ENCODE measurements at places on chromosomes 16 and 17.

DNA sequence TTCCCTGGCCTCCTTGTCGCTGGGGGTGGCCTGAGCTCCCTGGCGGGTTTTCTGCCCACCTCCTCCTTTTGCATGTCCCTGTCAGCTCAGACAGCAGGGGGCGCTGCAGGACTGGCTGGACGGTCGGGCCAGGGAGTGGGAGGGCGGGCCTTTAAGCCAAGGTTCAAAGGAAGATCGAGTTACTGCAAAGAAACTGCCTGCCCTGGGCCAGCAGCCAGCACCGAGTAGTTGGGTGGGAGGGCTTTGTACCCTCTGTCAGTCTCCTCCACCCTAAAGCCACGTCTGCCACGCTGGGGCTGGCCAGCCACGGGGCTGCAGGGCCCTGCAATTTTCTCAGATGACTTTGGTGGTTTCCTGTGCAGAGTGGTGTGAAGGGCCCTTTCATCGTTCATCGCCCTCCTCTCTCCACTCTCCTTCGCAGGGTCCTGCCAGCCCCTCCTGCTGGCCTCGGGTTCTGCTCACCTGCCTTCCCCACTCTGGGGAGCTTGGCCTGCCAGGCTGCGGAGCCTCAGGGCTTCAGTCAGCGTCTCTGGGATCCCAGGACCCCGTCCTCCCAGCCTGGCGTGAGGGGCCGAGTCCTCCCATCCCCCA, 12.3 kb downstream of the GPR142 start:
- peak; percentile 77 for DNase-seq

DNA sequence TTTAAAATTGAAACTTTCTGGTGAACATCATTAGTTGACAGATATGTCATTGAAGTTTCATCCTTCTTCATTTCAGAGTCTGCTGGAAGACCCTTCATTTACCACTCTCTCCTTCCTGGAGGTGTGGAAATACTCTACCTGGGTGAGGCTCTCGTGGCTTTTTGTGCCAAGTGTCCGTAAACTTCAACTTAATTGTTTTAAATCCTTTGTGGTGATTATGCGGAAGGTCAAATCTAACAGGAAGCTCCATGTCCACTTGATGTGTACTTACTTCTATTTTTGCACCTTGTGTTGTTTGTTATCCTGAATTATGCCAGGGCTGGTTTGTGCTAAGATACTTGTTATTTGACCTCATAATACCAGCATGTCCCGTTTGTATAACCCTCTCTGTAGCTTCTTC, 129.2 kb downstream of the WWOX start:
- DNase-seq, result no peak

- DNase-seq, result no peak
Measured at GRCh38 chr16:11666103-11667055, 1.9 kb upstream of the SNN start.

DNA sequence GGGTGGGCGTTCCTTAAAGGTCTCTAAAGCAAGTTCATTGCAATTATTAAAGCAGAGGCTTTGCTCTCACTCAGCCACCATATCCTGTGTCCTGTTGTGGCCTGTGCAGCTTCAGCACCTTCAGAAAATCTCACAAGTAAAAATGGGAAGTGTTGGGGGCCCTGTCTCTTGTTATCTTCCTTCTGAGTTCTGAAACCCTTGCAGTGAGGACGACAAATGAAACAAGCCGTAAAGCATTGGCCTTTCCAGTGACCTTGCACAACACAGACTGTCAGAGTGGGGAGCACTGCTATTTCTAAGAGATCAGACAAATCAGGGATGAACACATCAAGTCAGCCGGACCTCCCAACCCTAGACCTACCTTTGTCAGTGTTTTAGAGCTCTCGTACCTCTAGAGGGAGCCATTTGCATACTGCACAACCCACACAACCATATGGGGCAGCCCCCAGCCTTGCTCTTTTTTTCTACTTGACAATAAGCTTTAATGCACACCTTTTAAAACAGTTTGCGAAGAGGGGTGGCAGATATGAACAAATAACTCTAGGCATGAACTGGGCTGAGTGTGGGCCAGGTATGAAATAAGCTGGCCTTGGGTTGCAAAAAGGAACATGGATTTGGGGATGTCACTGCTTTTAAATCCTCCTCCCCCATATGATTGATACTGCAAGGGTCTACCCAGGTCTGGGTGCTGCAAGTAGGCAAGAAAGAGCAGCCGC, 89.8 kb downstream of the KATNIP start:
- peak; percentile 45 for DNase-seq

DNA sequence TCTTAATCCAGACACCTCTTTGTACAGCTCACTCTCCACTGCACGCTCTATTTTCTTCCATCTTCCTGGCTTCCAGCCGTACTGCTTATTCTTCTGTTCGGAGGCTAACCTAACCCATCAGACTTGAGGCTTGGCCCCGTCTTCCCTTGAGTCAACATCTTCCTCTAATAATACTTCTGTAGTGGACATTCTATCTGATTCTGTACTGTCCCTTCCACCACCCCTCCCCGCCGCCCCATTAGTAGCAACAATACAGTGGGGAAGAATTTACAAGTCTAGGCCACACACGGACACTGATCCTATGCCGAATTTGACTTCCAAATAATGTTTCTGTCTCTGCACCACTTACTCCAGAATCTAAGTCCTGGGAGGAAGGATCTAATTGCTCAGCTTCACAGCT, 86.0 kb upstream of the TNRC6A start:
- no peak for DNase-seq

DNA sequence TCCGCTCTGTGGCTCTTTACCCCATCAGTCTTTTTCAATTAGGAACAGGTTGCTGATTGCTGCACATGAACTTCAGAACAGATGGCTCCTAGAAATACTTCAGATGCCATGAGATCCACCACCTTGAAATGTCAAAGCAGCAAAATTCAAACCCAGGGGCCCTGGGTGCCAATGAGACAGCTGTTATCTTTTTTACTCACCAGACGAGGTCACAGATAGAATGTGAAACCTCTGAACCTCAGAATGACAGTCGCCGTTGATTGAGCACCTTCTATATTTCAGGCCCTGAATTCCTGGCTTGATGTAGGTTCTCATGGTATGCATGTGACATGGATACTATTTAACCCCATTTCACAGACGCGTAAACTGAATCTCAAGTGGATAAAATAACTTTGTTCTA, 63.0 kb downstream of the MAF start:
- DNase-seq, result no peak

DNA sequence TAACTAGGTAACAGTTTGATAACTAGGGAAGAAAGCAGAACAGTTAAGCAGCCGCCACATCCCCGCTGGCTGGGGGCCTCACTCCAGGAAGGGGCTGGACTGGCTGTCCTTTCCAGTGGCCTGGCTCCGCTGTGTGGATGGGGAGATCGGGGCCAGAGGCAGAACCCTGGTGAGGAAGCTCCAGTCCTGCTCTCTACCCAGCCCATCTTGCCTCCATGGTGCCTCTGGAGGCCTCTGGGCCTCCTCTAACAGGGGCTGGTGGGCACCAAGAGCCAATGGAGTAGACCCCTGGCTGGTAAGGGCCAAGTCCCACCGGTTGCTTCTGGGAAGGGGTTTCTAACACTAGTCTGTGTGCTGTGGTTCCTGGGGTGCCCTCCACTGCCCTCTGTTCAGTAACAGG, 8.1 kb downstream of the CNP start:
- DNase-seq, result no peak

DNA sequence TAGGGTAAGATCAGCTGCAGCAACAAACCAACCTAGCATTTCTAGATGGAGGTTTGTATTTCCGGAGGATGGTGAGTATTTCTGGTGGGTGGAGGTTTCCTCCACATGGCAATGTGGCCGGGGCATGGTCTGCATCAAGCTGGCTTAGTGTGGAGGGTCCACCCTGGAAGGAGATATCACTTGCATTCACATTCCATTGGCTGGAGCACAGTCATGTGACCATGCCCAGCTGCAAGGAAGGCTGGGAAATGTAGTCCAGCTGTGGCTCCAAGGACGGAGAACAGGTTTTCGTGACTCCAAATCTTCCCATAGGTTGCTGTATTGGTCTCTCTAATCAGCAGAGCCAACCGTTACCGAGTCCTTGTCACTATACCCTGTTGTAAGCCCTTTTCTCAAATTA, 68.7 kb downstream of the RAI1 start:
- peak; percentile 55 for DNase-seq

GRCh38 chr16:386641-387156, 4.9 kb upstream of the PGAP6 start:
- DNase-seq, result no peak

DNA sequence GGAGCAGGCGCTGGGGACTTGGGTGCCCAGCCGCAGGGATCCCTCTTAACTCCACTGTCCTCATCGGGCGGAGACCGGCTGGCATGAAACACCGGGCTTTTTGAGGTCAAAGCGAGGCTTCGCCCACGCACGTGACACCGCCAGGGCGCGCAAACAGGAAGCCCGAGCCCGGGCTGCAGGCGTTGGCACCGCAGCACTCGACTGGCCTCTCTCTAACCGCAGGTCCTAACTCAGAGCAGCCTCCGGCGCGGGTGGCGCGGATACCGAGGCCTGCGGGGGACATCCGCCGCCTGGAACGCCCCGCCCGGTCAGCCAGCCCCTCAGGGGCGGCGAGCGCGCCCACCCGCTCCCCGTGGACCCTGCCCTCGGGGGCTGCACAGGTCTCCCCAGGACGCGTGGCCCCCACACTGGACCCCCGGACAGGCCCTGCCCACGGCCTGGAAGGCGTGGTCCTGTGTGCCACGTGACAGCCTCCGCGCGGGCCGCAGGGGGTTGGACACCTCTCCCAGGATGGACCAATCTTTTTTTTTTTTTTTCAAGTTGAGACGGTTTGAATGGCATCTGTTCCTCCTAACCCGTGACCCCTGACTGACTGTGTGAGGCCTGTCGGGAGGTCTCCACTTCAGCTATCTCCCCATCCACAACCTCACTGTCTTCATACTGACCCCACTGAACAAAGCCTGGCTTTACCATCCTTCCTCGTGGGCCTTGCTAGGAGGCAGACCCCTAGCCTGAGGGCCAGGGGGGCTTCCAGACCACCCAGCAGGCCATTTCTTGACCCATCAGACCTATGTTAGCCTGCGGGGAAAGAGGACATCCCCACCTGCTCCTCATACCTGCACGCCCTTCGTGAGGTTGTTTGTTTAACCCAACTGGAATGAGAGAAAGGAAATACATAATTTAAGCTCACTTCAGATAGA, 8.4 kb upstream of the SLC47A2 start:
- peak; percentile 49 for DNase-seq

DNA sequence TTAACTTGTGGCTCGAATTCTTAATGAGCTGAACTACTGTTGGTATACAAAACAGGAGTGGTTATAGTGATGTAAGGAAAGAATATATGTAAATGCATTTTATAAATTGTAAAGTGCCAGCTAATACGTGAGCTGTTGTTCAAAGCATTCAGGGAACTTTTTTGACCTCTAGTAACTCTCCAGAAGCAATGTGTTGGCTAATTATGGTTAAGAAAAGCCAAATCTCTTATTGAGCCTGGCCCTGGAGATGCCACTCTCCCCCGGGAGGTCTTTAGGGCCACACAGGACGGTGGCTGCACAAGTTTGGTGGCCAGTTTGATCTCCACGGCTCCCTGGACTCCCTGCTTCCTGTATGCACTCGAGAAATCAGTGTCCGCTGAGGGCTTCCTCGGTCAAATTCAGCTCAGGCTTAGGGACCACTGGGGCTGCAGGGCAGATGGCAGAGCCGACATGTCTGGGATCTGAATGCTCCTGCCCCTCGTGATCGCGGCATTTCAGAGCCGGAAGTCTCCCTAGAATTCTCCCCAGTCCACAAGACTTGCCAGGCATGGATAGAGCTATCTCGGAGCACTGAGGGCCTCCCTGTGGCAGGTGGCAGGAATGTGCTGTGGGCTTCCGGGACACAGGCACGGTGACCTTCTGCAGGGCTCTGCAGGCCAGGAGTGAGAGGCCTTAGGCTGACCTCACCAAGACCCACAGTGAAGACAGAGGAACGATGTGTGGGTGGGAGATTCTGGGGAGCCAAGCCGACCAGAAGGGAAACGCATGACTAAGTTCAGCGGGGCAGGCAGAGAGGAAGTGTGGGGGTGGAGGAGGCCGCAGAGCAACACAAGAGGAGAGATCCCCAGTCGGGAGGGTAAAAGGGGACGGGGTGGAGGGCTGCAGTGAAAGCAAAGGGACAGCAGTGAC, 18.6 kb upstream of the PITPNM3 start:
- peak; percentile 65 for DNase-seq

DNA sequence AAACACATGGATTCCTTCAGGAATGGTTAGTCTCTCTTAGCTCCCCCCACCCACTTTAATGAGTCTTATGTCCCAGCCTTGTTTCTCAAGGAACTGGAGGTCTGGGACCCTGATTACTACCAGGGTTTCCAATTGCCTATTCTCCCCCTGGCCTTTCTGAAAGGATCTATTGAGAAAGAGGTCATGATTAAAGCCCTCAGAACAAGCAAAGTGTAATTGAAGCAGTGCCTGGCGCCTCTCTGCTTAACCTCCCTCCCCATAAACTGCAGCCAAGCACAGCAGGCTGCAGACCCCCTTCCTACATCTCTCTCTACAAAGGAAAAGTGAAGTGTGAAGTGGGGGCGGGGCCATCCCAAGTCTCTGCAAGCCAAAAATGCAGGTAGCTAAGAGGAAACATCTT, 159.7 kb upstream of the CDH11 start:
- DNase-seq, result no peak

DNA sequence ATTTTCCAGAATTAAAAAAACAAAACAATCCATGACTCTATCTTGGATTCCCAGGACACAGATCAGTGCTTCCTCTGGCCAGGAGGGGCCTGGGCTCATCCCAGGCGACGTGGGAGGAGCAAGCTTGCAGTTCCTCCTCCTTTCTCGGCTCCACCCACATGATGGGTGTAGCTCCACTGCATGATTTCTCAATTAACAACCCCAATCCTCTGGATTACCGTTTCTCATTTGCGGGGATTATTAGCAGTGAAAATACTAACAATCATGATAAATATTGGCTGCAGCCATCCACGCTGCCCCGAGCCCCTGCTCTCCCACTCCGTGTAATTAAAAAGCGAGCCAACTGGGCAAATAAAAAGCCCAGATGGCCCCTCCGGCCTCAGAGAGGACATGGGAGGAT, 46.4 kb upstream of the SDK2 start:
- DNase-seq, result no peak

DNA sequence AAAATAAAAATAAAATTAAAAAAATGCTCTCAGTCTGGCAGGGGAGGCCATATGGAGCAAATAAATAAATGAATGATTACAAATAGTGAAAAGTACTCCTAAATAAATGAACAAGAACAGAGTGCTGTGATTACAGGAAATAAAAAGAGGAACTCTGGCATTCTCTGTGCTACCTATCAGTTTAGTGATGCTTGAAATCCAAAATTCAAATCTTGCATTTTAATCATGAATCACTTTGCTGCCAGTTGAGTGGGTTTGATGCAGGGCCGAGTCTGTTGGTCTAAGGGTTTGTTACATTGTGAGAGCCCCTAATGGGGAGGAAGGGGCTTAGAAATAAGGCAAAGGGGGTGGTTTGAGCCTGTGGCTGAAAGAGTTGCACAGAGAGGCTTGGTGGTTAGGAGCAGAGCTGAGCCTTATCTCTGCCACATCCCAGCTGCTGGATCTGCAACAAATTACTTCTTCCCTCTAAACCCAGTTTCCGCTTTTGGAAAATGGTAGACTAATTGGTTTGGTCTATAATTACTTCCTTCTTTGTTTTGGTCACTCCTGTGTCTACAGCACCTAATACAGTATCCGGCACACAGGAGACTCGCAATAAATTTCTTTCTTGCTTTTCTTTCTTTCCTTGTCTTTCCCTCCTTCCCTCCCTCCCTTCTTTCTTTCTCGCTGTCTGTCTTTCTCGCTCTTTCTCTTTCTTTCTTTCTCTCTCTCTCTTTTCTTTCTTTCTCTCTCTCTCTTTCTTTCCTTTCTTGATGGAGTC, 6.3 kb upstream of the ABCC1 start:
- no peak for DNase-seq
